NCI-H460 (cell line): ENCODE measurements at places on chromosomes 2 and 18. TPM values are rescaled to one million over a fixed set of nuclear protein-coding genes. Genes with fewer than 3 reads are reported as not detected.
A peak's percentile ranks its signal among the peaks of the same experiment; 100 is the strongest.

DNA sequence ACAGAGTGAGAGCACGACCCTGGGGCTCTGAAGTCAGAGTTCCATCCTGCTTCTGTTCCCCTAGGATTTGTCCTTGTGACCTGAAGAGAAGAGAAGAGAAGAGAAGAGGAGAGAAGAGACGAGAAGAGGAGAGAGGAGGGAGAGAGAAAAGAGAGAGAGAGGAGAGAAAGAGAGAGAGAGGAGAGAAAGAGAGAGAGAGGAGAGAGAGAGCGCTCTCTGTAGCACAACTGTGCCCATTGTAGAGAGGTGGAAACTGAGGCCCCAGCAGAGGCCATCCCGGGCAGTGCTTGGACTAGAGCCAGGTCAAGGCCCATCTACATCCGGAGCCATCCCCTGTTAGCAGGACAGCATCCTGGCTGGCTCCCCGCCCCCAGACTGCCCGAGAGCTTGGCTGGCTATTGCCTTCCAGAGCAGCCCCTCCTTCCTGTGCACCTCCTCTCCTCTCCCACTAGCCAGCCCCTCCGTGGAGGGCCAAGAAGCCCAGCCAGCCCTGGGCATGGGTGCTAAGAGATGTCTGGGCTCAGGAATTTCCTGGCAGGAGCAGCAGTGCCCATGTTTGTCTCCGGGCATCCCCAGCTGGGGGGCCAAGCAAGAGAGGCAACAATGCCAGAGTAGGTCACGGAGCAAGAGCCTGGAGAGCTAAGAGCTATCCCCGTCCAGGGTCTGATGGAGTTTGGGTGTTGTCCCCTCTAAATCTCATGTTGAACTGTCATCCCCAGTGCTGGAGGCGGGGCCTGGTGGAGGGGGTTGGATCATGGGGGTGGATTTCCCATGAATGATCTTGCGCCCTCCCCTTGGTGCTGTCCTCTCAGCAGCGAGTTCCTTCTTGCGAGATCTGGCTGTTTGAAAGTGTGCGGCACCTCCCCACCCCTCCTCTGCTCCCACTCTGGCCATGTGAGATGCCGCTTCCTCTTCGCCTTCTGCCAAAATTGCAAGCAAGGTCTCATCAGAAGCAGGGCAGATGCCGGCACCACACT, 18.2 kb upstream of the GPR55 start:
- no peak for DNase-seq

DNA sequence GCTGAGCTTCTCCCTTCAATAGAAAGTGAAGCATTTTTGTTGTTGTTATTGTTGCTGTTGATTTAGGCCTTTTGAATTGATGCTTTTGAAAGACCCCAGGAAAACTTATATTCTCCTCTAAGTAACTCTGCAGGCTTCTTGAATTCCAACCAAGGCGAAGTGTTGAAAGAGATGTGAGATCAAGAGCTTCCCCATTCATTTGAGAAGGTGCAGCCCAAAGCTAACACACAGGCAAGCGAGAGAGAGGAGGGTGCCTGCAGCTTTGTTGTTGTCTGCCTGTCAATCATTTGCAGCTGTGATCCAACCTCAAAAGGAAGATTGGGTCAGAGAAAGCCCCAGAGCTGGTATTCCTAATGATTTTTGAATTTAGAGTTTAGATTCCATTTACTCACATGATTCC, 963.6 kb upstream of the CNTNAP5 start:
- DNase-seq = no peak

DNA sequence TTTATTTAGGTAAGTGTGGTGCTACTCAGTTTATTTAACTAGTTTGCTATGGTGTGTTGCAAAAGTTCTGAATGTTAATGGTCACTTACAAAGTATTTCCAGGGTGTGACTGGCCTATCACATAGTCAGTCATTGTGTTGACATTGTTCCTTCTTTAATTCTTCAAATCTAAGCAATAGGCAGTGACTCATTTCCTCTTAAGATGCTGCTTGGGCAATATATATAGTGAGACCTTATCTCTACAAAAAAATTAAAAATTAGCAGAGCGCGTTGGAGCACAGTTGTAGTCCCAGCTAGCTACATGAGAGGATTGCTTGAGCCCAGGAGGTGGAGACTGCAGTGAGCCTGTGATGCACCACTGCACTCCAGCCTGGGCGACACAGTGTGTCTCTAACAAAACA, 5.8 kb upstream of the CCDC88A start:
- DNase-seq = peak; percentile 54

GRCh38 chr2:172953970-172954852, 121.4 kb upstream of the MAP3K20 start:
- no peak for DNase-seq

DNA sequence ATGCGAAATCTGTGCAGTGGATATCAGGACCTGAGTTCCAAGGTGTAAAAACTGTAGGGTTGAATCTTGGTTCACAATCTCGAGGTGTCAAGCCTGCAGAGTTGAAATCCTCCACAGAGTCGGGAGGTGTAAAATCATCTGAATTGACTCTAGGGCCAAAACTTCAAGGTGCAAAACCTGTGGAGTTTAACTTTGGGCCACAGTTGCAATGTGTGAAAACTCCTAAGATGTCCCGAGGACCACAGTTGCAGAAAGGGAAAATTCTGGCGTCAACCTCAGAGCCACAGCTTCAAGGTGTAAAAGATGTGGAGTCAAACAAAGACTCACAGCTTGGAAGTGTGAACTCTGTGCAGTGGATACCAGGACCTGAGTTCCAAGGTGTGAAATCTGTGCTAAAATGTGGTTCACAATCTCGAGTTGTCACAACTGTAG, 9.8 kb upstream of the ZNF512 start:
- DNase-seq = no peak

- no peak for DNase-seq
Measured at GRCh38 chr2:230642966-230643365, 69.7 kb upstream of the CAB39 start.

DNA sequence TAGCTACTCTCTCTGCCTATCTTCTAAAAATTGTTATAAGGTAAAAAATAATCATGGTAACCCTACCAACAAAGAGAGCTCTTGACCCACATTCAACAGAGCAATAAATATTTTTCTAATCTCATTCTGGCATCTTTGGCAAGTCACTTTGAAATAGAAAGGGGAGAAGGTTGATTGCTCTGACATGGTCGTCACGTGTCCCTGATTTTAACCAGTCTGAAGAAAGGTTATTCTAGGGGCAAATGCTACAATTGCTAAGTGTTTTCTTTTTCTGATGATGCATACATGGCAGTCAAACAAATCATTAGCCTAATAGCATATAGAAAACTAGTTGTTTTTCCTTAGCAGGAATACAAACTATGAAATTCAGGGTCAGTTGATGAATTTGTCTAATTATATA, 153.3 kb upstream of the MAP3K20 start:
- DNase-seq = no peak

GRCh38 chr2:97816411-97816810, 103.0 kb downstream of the ZAP70 start:
- no peak for DNase-seq

GRCh38 chr2:9423922-9424272, 443 bp downstream of the CPSF3 start:
- no peak for DNase-seq

DNA sequence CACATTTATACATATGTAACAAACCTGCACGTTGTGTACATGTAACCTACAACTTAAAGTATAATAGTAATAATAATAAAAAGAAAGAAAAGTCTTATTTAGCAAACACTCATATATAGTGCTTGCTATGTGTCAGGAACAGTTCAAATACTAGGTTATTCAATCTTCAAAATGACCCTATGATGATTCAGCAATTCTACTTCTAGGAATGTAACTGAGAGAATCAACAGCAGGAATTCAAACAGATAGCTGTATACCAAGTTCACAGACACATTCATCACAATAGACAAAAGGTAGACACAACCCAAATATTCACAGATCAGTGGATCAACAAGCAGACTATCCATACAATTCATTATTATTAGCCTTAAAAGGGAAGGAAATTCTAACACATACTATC, 69.5 kb downstream of the MYO5B start:
- DNase-seq = no peak

GRCh38 chr2:32933756-32934095, 13.0 kb upstream of the LTBP1 start:
- no peak for DNase-seq

- no peak for DNase-seq
Measured at GRCh38 chr2:34875091-34875745, 1276.1 kb upstream of the FAM98A start.

- DNase-seq = no peak
Measured at GRCh38 chr2:5666798-5667197, 25.4 kb upstream of the SOX11 start.

- DNase-seq = peak; percentile 65
Measured at GRCh38 chr18:44651478-44651877, 29.2 kb upstream of the SETBP1 start.

DNA sequence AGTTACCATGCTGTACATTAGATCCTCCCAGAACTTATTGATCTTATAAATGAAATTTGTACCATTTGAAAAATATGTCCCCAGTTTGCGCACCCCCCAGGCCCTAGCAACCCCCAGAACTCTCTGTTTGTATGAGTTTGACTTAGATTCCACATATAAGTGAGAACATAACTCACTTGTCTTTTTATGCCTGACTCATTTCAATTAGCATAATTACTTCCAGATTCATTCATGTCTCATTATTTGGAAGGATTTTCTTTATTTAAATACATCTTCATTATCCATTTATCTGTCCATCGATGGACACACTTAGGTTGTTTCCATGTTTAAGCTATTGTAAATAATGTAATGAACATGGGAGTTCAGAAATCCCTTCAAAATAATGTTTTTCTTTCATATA, 705.9 kb downstream of the CCDC85A start:
- no peak for DNase-seq

GRCh38 chr2:119697290-119698020, 18.5 kb downstream of the TMEM177 start:
- no peak for DNase-seq

DNA sequence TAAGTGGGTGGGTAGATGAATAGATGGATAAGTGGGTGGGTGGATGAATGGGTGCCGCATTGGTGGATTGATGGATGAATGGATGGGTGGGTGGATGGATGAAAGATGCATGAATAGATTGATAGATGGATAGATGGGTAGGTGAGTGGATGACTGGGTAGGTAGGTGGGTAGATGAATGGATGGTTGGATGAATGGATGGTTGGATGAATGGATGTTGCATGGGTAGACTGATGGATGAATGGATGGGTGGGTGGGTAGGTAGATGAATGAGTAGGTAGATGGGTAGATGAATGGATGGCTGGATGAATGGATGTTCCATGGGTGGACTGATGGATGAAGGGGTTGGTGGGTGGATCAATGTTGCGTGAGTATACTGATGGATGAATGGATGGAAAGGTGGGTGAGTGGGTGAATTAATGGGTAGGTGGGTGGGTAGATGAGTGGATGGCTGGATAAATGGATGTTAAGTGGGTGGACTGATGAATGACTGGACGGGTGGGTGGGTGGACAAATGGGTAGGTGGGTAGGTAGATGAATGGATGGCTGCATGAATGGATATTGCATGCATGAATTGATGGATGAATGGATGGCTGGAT, 30.5 kb downstream of the ANKMY1 start:
- no peak for DNase-seq

DNA sequence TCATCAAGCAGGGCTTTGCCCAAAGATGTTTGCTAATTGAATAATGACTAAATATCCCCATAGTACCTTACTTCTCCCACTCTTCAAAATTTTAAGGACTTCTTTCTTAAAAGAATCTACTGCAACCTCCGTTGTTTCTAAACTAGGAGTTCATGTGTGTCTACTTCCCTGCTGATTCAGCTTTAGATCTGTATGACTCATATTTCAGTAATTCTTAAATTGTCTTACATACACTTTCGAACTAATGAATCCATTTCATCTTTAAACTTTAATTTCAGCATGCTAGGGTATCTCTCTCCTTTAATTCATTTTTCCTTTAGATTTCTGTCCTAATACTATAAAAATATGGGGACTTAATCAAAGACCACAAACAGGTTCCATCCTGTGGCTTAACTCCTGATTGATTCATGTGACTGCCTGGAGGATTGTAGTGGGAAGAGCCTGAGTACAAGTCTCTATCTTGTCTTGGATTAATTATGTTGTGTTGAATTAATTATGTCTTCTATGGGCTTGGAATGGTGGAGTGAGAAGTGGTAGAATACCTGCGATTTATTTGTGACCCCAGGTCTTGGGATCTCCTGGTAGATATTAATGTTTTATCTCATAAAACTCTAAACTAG, 24.9 kb upstream of the COL5A2 start:
- DNase-seq = no peak

DNA sequence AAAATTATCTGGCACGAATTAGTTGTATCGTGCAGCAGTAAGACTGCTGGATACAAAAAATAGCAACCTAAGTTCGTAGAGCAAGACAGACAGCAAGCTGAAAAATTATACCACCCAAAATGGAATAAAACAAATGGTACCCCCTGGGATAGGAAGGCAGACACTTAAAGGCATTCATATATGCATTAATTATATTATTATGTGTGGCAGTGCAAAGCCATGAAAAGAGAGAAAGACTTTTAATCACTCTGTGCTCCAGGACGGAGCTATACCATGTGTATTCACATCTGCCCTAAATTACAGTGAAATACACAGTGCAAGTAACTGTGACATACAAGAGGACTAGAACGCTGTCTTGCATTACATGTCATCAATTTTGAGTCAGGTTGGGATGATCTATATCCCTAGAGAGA, 235.9 kb downstream of the GULP1 start:
- DNase-seq = no peak

DNA sequence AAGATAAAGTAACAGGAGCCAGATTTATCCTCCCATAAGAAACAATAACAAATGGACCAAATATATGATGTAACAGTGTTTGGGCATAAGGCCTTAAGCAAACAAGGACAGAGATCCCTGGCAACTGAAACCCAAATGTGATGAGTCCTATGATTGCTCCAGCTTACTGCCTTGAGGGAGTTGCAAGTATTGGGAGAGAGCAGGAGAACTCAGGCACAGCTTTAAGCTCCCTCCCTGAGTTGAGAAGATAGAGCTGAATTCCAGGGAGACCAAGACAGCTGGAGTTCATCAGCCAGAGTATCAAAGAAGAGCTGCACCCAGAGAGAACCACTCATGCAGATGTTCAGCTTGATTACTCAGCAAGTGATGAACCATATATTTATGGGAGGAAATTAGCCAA, 814.5 kb upstream of the RAB6C start:
- DNase-seq = no peak

Gene MAP3K19
- total RNA-seq = not detected in 2 replicates

Gene AKAIN1
- not detected in 2 replicates for total RNA-seq

Gene ANTXR1
- 265 and 310 TPM in 2 replicates for total RNA-seq

Gene SAG
- total RNA-seq = not detected in 2 replicates

Gene NEU2
- total RNA-seq = not detected in 2 replicates

Gene ZNF142
- 15.7 and 17.5 TPM in 2 replicates for total RNA-seq

Gene UGT1A5
- total RNA-seq = not detected in 2 replicates

Gene FSHR
- total RNA-seq = not detected in 2 replicates

Gene C2orf68
- total RNA-seq = 40.4 and 42.3 TPM in 2 replicates

Gene PLCD4
- total RNA-seq = 2.8 and 7.6 TPM in 2 replicates

Gene DSG2
- 33.9 and 39.1 TPM in 2 replicates for total RNA-seq

Gene CRYBA2
- total RNA-seq = not detected in 2 replicates

Gene BABAM2
- total RNA-seq = 58.8 and 61.1 TPM in 2 replicates

Gene RAX
- total RNA-seq = not detected in 2 replicates

Gene SLC16A14
- 27.6 and 28.4 TPM in 2 replicates for total RNA-seq

Gene CAPN13
- not detected in 2 replicates for total RNA-seq
